ENCODE measurements at places on chromosomes 7 and 10. TPM values are rescaled to one million over a fixed set of nuclear protein-coding genes. Genes with fewer than 3 reads are reported as not detected.

CYP2C19 gene
- 0.12 TPM for polyA plus RNA-seq

GRCh38 chr7:32069116-32069650 lies 1.0 kb downstream of the PDE1C start:
- no peak for DNase-seq

DNA sequence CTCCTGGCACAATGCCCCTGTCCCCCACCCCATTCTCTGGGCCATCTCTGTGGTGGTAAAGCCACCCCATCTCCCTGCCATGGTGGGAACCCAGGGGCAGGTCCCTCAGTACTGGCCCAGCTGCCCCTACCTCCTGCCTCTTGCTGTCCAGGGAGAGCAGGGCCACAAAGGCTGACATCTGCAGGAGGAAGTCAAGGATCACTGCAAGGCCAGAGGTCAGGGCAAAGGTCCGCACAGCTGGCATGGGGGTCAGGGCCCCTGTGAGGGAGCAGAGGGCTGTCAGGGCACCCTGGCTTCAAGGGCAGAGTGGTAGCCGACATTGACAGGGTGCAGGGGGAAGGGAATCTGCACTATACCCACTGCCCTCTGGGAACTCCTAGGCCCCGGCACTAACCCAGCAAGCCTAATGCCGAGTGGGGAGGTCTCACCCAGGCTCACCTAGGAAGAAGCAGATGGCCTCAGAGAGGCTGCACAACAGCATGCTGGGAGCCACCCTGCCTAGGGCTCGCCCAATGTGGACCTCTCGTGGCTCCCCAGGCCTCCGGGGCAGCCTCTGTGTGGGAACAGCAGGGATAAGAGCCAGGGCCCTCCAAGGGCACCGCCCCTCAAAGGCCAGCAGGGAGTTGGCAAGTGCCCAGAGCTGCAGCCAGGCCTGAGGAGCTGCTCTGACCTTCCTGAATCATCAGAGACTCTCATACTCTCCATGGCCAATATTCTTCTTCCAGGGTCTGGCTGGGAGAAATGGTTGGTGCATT lies 7.7 kb downstream of the NPC1L1 start:
- no peak for DNase-seq

GRCh38 chr7:5827755-5828154 lies 46.3 kb upstream of the RNF216 start:
- no peak for DNase-seq

GRCh38 chr10:110398419-110399105 lies 93.8 kb upstream of the SMNDC1 start:
- peak; percentile 53 for DNase-seq

DNA sequence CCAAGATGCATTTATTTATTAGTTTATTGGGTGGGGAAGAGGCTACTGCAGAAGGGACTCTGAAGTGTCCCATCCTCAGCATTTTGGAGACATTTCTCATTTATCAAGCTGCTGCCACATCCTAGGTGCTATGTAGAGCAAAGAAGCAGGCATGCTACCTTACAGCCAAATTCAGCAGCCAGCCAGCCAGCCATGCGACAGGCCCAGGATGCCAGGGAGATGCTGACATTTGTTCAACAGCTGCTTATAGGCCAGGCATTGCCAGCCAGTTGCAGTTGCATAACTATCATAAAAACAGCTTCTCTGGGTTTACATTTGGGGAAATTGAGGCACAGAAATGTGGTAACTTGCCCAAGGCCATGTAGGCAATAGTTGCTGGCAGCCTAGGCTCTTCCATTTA lies 2.3 kb downstream of the SLC29A3 start:
- DNase-seq: no peak

DNA sequence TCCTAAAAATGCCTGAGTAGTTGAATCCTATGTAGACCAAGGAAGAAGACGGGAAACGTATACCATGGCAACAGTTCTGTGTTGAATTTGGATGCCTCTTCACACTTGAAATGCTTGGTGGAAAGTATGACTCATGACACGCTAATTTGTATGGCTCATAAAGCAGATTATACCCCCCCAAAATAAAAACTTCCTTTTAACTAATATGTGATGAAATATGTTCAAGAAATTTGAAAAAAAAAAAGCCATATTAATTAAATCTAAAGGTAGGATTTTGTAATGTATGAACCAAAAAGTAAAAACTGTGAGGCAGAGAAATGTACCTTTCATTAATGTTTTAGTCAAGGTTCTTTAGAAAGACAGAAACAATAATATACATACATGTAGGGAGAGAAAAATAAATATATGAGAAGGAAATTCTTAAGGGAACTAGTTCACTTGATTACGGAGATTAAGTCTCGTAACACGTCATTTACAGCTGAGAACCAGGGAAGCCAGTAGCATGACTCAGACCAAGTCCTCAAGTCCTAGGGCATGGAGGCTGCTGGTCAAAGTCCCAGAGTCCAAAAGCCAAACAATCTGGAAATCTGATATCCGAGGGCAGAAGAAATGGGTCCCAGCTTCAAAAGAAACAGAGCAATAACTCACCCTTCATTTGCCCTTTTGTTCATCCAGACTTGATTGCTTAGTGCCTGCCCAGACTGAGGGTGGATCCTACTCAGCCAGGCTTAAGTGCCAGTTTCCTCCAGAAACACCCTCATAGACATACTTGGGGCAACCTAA lies 485.1 kb downstream of the SEMA3D start:
- DNase-seq: peak; percentile 8

DNA sequence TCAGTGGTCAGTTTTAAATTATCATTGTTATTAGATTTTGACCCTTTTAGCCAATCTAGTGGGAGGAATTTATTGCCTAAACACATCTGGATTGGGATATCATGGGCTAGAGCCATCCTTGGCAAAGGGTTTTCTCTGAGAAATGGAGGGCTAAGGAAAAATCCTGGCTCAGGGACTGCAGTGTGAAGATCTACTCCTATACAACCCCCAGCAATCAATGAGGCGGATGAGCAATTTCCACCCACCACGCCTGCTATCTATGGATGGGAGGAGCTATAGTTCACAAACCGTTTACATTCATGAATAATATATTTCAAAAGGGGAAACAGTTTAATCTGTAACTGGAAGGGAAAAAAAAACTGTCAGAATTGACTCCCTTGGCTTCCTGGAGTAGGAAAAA lies 2.7 kb downstream of the CAV1 start:
- DNase-seq: no peak

DNA sequence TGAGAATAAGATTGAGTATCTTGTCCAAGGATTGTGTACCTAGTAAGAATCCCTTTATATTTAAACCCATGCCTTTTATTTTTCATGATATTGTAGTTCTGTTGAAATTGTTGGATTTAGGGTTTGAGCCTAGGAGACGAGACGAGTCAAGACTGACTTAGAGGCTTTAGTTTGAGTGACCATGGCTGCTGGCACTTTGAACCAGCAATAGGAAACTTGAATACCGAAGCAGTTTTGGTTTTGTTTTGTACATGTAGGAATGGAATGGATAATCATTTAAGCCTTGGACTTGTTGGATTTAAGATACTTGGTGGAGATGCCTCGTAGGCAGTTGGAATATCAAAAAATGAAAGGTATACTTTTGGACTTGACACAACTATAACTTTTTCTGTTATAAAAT lies 229.0 kb downstream of the BICC1 start:
- DNase-seq: no peak

GRCh38 chr10:99681553-99681952 lies 22.2 kb downstream of the ENTPD7 start:
- no peak for DNase-seq

FGL2 gene
- 56.0 TPM for polyA plus RNA-seq

DNA sequence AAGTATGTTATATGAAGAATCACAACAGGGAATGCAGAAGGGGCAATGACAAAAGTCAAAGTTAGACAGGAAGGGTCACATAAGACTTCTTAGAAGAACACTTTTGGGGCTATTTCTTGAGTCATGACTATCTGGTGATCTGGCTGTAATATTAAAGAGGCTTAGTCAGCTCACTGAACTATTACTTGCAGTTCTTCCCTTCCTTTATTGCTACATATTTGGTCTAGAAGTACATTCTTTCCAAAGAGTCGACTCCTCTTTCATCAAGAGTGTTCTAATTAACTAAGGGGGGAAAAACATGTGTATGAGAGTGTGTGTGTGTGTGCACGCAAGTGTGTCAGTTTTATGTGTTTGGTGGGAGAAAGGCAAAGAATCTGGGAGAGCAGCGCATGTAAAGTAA lies 247.3 kb upstream of the LRRTM3 start:
- DNase-seq: no peak

DNA sequence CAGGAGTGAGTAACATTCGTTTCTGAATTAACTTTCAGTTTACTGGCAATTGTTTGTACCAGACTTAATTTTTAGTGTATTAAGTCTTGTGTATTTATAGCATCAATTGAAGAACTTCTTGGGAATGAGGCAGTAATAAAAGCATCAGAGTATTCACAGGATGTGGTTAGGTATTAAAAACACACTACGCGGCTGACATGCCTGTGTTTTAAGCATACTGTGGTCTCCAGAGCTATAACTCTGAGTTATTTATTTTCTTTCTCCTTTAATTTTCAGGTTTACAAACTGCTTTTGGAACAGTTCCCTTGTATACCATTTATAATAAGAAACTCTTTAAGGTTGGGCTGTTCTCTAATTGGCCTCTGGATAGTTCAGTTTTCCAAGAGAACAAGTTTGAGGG lies 626.1 kb upstream of the NRG3 start:
- DNase-seq: peak; percentile 39

DNA sequence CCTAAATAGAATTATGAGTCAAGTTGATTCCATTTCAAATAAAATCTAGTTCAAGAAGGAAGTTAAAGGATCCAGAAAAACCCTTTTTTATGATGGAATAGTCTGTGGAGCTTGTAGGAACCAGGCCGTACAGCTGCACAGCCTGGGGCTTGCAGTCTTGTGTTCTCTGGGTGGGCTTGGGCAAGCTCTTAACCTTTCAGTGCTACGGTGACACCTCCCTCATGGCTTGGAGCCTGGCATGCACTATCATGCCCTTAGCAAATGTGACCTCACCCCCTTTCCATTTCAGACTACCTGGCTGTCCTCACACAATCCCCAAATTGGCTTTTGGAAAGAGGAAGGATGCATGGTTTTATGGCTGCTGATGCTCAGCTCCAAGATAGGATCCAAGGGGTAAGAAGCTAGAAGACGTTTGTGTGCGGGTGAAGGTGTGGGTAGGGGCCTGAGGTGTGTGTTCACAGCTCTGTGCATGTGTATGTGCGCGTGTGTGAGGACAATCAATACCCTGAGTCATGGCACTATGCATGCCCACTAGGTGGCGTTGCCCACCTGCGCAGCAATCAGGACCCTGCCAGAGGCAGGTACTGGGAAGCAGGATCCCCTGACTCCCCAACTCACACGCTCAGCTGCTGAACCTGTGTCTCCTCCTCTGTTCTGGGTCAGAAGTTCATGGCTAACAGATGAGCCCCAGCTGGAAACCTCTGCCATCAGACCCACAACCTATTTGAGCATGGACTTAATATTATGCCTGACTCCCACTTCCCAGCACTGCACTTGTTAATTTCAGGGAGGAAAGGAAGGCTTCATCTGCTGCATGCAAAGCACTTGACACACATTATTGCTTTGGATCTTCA lies 113.4 kb downstream of the PTPN20 start:
- peak; percentile 46 for DNase-seq

DNA sequence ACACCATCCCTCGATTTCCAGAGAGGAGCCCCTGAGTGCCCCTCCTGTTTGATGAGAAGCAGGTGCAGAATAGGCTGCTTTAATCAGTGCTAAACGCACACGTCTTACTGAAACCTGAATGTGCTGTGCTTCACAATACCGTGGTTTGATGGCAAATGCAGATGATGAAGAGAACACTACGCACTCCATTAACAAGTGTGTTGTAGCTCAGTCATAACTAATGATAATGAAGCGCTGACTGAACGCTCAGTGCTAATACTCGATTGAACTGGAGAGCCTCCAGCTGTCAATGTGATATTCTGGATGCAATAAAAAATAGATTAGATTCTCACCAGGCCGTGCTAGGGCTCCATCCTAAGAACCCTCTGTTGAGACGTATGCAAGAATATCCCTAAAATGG lies 279.7 kb upstream of the PLPP4 start:
- DNase-seq: no peak

DNA sequence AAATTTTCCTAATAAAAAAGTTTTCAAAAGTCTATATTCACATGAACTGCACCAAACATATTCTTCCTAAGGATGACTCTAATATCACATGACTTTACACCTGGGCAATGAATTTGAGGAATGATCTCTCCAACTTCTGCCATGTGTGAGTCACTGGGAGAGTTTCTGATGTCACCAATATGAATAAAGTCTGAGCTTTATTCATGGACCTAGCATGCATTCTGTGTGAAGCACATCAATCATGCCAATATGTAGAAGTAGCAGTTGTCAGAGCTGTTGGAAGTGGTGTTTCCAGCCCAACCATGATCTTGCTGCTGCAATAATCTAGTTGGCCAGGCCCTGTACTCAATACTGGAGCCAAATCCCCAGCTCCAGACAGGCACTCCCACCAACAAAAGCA lies 91.7 kb upstream of the IFRD1 start:
- no peak for DNase-seq

DNA sequence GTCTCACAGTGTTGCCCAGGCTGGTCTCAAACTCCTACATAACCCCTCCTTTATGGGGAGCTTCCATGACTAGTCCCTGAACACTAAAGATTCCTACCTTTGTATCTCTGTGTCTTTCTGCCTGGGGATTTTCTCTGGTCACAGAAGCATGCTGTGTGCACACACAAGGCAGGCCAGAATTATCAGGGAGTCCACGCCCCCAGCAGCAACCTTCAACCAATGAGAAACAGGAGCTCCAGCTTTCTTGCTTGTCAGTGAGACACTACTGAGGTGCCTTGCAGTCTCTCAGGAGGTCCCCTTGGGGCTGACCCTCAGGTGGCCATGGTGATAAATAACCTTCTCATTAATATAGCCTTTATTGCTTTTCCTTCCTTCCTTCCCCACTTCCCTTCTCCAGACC lies 45.1 kb upstream of the AUTS2 start:
- DNase-seq: no peak

DNA sequence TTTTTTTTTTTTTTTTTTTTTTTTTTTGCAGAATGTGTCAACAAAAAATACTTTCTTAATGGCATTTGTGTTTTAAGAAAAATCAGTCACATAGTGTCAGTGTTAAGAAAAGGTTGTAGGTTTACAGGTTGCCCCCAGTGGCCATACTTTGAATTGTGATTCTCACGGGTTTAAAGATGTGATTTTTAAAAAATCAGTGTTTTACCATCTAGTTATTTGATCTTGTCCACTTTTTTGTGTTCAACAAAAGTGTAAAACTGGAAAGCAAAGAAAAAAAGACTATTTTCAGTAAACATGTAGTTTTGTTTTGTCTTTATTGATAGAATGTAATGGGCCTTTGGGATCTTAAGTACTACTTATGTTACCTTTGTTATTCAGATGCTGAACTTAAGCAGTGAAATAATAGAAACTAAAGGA lies 25.7 kb downstream of the SUV39H2 start:
- DNase-seq: peak; percentile 4

GRCh38 chr7:138982204-138982623 lies 1.0 kb upstream of the KIAA1549 start:
- no peak for DNase-seq

DNA sequence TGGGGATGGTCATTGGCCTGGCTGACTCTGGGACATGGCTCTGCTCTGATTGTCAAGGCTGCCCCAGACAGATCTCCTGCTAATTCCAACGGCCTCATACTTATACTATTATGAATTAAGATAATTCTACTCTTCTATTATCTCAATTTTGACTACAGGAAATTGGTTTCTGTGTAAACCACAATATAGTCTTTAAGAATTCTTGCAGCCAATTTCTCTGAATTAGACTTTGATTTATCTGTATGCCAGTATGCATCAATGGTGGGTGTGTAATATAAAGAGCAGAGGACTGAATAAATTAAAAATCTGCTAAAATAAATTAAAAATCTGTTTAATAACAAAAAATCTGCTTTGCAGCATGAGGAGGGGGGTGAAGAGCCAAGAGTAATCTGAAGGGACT lies 27.0 kb downstream of the HIBADH start:
- DNase-seq: no peak

AKR1C4 gene
- not detected for polyA plus RNA-seq

GRCh38 chr10:58586282-58587245 lies 73.9 kb downstream of the BICC1 start:
- no peak for DNase-seq
